AG20443 (cell line): ENCODE measurements at places on chromosomes 3 and 15.

GRCh38 chr3:9211155-9211950 is 38.1 kb downstream of the SRGAP3 start:
- DNase-seq = peak; percentile 68

DNA sequence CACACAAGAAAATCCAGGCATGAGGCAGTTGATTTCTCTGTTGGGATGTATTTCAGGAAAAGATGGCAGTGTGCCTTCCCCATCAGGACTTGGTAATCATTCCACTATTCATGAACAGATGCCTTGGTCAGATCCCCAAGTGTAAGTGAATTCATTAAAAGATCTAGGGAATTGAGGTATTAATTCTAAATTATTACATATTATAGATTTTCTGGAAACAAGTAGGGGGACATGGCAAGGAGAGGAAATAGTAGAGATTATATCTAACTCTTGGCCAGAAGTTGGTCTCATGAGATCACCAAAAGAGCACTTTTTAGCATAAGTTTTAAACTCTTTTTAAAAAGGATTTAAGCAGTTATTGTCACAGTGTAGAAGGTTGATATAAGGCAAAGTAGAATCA is 74.4 kb upstream of the MDFIC2 start:
- DNase-seq = no peak

GRCh38 chr3:51353131-51353530 is 32.0 kb upstream of the MANF start:
- no peak for DNase-seq

DNA sequence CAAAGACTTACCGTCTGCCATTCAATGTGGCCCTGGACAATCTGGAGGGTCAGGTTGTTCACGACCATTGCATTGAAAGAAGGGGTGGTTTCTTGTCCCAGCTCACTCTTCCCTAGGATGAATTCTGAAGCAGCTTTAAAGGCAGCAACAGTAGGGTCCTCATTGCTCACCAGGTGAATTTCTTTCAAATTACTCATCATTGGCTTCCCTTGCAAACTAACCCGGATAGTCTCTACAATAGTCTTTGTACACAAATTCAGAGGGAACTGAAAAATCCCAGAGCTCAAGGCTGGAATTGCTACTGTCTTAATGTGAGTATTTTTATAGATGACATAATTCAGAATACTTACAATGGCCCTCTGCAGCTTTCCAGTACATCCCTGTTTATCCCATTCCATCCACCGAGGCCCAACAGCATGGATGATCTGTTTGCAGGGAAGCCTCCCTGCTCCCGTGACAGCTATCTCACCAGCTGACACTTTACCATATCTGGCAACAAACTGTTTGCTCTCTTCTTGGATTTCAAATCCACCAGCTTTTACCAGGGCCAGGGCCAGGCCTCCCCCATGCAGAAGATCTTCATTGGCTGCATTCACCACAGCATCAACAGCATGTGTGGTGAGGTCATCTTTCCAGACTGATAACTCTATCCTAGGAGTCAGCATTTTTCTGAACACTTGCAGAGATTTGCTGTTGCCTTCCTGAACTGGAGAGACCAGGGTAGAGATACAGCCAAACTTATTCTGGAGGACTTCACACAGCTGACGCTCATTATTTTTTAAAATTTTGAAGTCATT is 8.6 kb downstream of the PARP9 start:
- DNase-seq = peak; percentile 41

DNA sequence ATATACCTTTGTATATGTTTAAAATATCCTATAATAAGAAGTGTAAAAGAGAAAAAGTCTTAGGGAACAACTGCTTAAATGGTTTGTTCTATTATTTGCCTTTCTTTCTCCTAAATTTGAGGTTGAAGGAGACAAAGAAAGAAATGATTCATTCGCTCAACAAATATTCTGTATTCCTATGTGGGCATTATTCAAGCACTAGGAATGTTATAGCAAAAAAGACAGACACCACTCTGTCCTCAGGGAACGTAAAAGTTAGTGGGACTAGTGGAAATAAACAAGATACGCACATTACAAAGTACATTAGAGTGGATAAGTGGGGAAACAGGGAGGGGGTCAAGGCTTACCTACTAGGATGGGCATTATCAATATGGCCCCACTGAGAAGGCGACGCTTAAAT is 332.2 kb downstream of the LPP start:
- DNase-seq = peak; percentile 31

- DNase-seq = no peak
Measured at GRCh38 chr3:10420745-10421475, 84.5 kb downstream of the ATP2B2 start.

GRCh38 chr3:71018799-71019198 is 564.7 kb downstream of the FOXP1 start:
- DNase-seq = no peak

DNA sequence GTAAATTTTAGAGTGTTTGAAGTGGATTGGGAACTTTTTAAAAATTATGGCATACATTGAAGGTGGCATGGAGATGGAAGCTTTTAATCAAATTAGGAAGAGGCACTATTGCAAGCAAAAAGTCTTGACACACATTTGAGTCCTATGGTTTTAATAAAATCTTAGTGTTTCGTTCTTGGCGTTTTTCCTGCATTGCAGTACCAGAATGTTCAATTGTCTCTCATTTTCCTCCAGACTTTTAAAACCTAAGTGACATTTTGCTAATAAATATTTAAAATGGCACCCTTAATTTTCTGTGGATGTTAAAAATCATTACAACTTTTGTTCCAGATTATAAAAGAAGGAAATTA is 2.2 kb downstream of the TGFBR2 start:
- no peak for DNase-seq

DNA sequence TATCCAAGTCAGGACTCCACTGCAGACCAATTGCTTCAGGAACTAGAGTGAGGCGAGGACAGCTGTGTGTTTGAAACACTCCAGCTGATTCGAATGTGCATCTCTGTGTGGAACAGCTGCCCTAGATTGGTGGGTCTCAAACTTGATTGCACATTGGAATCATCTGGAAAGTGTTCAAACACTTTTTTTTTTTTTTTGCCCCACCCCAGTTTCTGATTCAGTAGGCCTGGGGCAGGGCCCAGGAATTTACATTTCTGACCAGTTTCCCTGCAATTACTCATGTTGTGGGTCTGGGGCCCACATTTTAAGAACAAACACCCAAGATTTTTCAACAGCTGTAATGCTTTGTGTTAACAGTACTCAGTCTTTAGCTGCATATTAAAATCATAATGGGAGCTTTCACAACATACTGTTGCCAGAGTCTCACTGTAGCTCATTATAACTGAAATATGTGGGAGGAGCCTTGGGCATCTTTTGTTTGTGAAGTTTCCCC is 156.6 kb downstream of the NR1D2 start:
- peak; percentile 48 for DNase-seq

- DNase-seq = no peak
Measured at GRCh38 chr3:35659768-35660167, 20.4 kb downstream of the ARPP21 start.

DNA sequence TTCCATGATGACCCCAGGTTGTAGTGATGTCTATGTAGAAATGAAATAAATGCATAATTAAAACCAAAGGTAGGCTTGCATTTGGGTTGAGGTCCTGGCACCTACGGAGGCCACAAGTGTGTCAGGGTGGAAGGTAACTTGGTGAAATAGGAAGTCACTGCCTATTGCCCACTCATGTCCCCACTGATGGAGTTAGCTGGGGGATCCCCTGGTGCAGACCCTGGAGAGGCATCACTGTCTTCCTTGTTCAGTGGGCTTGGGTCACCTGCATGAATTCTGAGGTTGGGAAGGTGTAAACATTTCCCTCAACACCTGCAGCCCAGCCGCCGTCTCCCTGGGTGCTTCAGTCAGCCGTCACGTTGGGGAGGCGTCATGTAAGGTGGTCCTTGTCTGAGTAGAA is 97.1 kb downstream of the APBA2 start:
- no peak for DNase-seq

GRCh38 chr3:21901484-21901883 is 150.5 kb upstream of the ZNF385D start:
- DNase-seq = no peak

GRCh38 chr3:35739181-35739809 is 100.0 kb downstream of the ARPP21 start:
- DNase-seq = no peak

GRCh38 chr15:45326741-45327140 is 51.6 kb downstream of the GATM start:
- no peak for DNase-seq

GRCh38 chr15:60315878-60316277 is 81.9 kb downstream of the ANXA2 start:
- DNase-seq = no peak

DNA sequence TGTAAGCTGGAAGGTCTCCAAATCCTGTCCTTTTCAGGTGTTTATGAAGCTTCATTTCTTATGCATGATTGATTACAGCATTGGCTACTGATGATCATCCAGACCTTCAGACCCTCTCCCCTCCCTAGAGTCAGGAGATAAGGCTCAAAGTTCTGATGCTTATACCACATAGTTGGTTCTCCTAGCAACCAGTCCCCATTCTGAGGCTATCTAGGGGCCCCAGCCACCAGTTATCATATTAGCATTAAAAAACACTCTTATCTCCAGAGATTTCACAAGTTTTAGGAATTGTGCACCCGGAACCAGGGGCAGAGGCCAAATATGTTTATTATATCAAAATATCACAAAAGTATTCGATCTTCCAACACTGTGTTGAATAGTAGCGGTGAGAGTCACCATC is 953.1 kb downstream of the FHIT start:
- no peak for DNase-seq

DNA sequence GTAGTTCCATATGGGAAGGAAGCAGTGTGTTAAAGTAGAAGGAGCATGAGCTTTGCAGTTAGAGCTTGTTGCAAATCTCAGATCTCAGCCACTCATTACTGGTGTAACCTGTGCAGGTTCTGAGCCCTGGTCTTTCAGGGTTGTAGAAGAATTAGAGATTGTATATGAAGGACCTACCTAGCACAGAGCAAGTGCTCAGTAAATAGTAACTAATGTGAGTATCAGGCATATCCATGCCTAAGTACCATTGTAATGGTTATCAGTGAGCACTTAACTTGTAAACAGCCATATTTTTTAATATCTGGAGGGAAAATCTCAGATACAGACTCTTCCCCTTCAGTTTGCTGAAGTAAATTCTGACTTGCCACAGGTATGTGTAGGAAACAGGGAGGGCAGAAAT is 59.3 kb downstream of the MAP6D1 start:
- DNase-seq = no peak

- no peak for DNase-seq
Measured at GRCh38 chr3:193710286-193711165, 117.5 kb downstream of the OPA1 start.

- DNase-seq = no peak
Measured at GRCh38 chr3:64799606-64800005, 111.8 kb upstream of the ADAMTS9 start.

GRCh38 chr3:4730719-4731118 is 237.6 kb downstream of the ITPR1 start:
- DNase-seq = no peak

GRCh38 chr15:101338502-101339057 is 43.5 kb upstream of the SNRPA1 start:
- DNase-seq = no peak

GRCh38 chr3:183307749-183308148 is 54.7 kb downstream of the B3GNT5 start:
- no peak for DNase-seq

GRCh38 chr3:66453651-66454463 is 47.0 kb downstream of the LRIG1 start:
- DNase-seq = no peak

DNA sequence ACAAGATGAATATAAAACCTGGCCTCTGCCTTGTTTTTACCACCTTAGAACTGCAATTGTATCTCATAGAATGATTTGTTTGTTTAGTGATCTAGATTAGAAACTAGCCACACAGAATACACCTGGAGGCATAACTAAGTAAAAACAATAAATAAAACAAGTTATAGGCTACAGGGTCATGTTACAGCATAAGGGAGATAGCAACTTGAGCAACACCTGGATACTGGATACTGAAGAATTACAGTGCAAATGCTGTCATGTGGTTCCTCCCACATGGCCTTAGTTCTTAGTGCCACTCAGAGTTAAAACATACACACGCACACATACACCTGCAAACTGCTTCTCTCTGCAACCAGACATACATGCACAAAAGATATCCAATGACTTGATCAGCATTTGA is 563.4 kb upstream of the DPPA4 start:
- no peak for DNase-seq

- DNase-seq = no peak
Measured at GRCh38 chr3:67654844-67655177, 399 bp upstream of the SUCLG2 start.
